Natural killer cell (primary cell): ENCODE measurements at places on chromosomes 6 and 20. TPM values are rescaled to one million over a fixed set of nuclear protein-coding genes. Genes with fewer than 3 reads are reported as not detected.

The NRSN1 gene
- not detected for total RNA-seq

The NRN1 gene
- not detected for total RNA-seq

The SGK1 gene
- 31.8 TPM for total RNA-seq

GRCh38 chr20:4929686-4930397 is 71.5 kb downstream of the SLC23A2 start:
- no peak for DNase-seq

DNA sequence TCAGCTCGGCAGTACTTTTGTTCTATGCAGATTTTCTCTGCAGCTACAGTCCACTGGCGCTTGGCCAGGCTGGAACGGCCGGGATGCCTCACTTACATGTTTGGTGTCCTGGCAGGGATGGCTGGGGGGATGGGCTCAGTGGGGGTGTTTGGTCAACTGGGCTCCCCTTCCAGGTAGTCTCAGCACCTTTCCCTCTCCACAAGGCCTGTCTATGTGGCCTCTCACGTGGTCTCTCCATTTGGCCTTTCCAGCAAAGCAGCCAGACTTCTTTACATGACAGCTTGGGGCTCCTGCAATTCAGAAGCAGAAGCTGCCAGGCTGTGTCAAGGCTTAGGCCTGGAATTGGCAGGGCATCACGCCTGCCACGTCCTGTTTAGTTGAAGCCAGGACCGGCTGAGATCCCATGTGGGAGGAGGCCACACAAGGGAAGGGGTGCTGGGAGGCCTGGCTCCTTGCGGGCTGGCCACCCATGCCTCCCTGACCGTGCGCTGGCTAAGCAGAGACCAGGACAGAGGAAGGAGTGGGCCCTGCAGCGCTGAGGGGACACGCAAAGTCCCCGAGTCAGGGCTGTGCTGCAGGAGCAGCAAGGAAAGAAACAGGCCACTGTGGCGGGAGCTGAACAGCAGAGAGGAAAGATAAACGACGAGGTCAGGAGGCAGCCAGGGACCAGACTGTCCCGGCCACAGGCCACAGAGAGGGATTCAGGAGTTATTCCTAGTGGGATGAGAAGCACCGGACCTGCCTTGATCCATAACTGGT is 38.9 kb downstream of the MGME1 start:
- DNase-seq, result no peak

GRCh38 chr6:82066991-82067411 is 180.5 kb downstream of the IBTK start:
- no peak for DNase-seq

GRCh38 chr20:37954190-37954589 is 51.3 kb downstream of the VSTM2L start:
- no peak for DNase-seq

GRCh38 chr20:10558635-10559187 is 115.1 kb downstream of the JAG1 start:
- DNase-seq, result peak; percentile 66

DNA sequence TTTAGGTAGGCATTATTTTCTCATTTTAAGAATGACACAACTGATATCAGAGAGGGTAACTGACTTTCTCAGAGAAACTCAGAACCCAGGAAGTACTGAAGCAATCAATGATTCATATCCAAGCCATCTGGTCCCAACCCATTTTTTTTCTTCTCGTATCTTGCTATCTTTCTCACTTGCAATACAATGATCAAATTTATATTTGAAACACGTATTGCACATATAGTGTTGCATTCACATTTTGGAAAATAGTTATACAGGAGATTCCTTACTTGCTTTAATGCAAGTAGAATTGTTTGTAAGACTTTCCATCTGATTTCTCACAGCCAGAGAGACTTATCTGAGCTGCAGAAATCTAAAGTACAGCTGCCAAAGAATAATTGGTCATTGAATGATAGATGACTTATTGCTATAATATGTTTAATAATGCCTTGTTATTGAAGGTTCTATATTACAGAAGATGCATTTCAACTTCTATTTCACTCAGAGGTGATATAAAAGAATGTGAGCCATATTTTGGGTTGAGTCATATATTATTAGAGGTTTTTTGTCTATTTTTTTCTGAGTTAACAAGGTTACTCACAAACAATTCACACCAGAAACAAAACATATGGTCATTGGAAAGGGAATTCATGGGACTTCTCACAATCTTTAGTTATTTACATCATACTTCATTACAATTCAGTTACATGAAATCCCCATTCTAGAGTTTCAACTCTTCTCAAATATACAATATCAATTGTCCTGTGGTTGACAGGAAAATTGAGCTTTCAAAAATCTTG is 337.5 kb upstream of the CITED2 start:
- DNase-seq, result no peak

- no peak for DNase-seq
Observed at GRCh38 chr6:50277774-50278173, 228.0 kb upstream of the DEFB112 start.

- no peak for DNase-seq
Observed at GRCh38 chr6:58113960-58114359, 796.5 kb downstream of the PRIM2 start.

GRCh38 chr20:22324505-22324904 is 259.9 kb downstream of the FOXA2 start:
- DNase-seq, result no peak
